ENCODE measurements at places on chromosomes 2 and 18. TPM values are rescaled to one million over a fixed set of nuclear protein-coding genes. Genes with fewer than 3 reads are reported as not detected.

The UGT1A5 gene
- total RNA-seq = not detected

The INPP4A gene
- total RNA-seq = 8.8 TPM

The ALLC gene
- total RNA-seq = 0.06 TPM

The COQ10B gene
- total RNA-seq = 19.3 TPM

The TMEM163 gene
- 0.12 TPM for total RNA-seq
